Urothelium cell line (cell line): ENCODE measurements at places on chromosomes 11 and 22.

- no peak for DNase-seq
These were observed 1.5 kb downstream of the RPS6KA4 start for GRCh38 chr11:64360448-64360921.

DNA sequence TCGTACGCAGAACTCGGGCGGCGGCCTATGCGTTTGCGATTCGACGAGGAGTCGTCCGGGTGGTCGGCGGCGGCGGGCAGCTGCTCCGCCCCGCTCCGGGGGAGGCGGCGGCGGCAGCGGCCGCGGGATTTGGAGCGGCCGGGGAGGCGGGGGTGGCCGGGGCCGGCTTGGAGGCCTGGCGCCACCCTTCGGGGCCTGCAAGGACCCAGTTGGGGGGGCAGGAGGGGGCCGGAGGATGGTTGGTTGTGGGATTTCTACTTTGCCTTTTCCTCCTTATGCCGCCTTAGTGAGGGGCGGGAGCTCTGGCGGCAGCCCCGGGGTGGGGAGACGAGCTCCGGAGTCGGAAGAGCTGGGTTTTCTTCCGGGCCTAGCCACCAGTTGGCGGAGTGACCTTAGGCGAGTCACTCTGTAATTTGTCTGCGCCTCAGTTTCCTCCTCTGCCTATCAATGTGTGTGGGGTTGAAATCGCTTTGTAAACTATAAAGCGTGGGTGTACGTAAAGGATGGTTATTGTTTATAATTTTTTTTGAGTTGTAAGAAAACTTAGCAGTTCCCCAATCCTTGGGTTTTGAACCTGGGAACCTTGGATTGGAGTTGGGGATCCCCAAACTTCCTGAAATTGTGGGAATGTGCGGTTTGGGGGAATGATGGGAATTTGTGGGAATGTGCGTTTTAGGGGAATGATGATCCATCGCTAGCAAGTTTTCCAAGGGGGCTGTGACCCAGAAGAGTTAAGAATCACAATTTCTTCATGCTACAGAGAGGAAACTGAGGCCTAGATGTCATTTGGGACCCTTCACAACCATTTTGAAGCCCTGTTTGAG, 679 bp downstream of the TUG1 start:
- peak; percentile 71 for DNase-seq

- DNase-seq = peak; percentile 73
These were observed 955.6 kb downstream of the OPCML start for GRCh38 chr11:132576706-132577105.

- DNase-seq = no peak
These were observed 339.8 kb downstream of the KCNA4 start for GRCh38 chr11:29676993-29677392.
